ENCODE measurements at places on chromosomes 7 and 10.

DNA sequence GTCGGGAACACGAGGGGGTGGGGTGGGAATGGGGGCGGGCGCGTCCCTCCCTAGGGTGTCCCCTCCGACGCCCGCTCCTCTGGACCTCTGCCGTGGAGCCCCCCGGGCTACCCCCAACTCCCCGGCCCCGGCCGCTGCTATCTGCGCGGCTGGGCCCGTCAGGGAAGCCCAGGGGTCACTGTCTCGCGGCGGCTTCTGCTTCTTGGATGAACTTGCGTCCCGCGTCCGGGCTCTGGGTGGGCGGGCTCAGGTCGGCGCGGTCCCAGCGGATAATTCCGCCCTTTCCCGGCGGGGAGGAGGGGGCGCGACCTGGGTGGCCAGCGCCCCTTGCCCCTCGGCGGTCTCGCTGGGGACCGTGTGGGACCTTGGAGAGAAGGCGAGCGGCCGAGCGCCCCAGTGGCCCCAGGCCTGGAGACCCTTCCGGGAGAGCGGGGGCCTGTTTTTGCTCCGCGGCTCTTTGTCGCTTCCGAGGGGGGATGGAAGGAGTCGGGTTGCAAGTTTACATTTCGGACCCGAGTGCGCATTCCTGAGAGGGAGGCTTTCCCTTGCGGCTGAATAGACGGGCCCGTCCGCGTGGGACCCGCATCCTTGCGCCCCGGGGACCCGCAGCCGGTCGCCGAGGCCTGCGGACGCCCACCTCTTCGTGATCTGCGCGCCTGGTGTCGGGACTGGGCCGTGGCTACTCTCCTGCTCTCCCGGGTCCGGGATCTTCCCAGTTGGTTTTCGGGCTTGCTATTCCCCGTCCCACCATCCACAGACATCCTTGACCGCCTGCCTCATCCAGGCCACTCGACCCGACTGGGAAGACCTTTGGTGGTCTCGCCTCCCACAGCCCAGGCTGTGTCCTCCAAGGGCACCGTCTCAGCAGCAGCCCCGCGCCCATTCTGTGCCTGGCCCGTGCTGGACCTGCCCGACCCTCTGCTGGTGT lies 812 bp downstream of the DOCK1 start:
- peak; percentile 81 for DNase-seq

GRCh38 chr10:130265542-130265941 lies 129.4 kb downstream of the GLRX3 start:
- no peak for DNase-seq

- DNase-seq: peak; percentile 80
Measured at GRCh38 chr7:66952343-66953043, 31.5 kb downstream of the TMEM248 start.

DNA sequence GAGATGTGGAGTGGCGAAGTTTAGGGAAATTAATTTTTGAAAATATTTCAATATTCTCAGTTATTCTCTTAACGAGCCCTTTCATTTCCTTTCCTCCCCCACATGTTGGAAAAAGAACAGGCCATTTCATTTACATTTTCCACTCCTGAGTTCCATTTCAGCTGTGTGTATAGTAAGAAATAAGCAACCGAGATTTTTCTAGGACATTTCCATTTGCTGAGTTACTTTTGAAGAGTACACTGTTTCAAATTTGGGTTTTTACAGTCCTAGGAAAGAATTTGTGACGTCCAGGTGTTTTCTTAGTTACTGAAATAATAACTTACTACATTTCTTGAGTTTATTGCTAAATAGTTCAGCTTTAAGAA lies 1.2 kb downstream of the SEPTIN7 start:
- DNase-seq: no peak

GRCh38 chr7:74026903-74027682 lies 880 bp upstream of the ELN start:
- DNase-seq: peak; percentile 91

GRCh38 chr10:128064108-128064969 lies 61.9 kb downstream of the MKI67 start:
- DNase-seq: peak; percentile 85

DNA sequence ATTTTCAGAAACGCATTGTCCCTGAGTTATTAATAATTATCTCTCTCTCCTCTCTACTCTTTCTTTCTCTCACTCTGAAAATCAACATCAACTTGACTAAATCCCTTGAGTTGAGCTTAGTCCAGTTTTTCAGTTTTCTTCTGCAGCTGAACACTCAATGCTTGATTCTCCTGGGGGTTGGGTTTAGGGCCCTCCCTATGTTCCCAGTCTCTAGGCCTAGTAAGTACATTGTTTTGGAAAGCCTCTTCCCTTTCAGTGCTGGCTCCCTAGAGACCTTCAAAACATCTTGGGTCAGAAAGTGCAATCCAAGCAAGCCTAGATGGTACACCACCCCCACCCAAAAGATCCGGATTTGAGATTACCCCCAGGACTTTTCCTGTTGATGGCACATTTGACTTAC lies 488.5 kb downstream of the LRMDA start:
- DNase-seq: no peak

GRCh38 chr10:126521399-126521798 lies 133.1 kb upstream of the ADAM12 start:
- no peak for DNase-seq

- no peak for DNase-seq
Measured at GRCh38 chr10:70114902-70115301, 17.7 kb downstream of the AIFM2 start.

DNA sequence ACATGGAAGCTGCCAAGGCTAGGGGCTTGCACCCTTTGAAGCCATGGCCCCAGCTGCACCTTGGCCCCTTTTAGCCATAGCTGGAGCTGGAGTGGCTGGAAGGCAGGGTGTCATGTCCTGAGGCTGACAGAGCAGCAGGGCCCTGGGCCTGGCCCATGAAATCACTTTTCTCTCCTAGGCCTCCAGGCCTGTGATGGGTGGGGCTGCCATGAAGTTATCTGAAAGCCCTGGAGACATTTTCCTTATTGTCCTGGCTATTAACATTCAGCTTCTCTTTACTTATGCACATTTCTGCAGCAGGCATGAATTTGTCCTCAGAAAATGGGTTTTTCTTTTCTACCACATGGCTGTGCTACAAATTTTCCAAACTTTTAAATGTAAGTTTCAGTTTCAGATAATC lies 106.9 kb upstream of the ELMO1 start:
- no peak for DNase-seq

DNA sequence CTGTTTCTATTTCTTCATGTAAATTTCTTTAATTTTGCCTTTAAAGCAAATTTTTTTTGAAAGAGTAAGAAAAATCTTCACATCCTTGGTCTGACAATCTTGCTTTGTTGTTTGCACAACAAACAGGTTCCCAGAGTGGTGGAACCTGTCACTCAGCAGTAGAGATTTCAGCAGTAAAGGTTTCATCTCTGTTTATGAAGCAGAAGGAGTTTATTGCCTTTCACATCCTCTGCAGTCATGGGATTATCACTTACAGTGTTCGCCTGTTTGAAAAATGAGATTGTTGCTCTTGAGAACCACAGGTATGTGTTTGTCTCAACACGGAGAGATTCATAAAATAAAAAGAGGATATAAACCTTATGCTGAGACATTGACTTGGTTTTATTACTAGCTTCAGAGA lies 342.6 kb downstream of the IPMK start:
- DNase-seq: no peak

- DNase-seq: no peak
Measured at GRCh38 chr7:145216866-145217265, 381.0 kb upstream of the TPK1 start.

GRCh38 chr7:105910172-105910571 lies 33.8 kb upstream of the ATXN7L1 start:
- no peak for DNase-seq

- no peak for DNase-seq
Measured at GRCh38 chr7:130337410-130337971, 7.1 kb upstream of the CPA5 start.
